ENCODE measurements at places on chromosomes 12 and 14.

DNA sequence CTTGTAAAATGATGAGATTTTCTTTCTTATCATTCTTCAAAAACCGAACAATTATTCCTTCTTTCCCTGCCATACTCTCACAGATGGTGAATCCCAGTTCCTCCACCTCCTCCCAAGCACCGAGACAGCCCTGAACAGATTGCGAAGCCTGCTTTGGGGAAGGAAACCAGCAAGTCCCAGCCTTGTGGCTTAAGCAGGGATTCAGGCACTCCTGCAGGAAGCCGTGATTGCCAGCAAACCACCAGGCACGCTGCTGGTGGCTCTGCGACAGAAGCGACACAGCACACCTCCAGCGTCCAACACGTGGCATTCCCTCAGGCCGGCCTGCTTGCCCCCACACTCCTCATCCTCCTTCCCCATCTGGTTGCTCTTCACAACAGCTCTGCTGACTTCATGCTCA, 237.7 kb downstream of the GXYLT1 start:
- no peak for DNase-seq

- no peak for DNase-seq
Observed at GRCh38 chr14:82230748-82231147, 697.1 kb upstream of the SEL1L start.

GRCh38 chr12:131766382-131767107, 55.7 kb downstream of the SFSWAP start:
- no peak for DNase-seq

DNA sequence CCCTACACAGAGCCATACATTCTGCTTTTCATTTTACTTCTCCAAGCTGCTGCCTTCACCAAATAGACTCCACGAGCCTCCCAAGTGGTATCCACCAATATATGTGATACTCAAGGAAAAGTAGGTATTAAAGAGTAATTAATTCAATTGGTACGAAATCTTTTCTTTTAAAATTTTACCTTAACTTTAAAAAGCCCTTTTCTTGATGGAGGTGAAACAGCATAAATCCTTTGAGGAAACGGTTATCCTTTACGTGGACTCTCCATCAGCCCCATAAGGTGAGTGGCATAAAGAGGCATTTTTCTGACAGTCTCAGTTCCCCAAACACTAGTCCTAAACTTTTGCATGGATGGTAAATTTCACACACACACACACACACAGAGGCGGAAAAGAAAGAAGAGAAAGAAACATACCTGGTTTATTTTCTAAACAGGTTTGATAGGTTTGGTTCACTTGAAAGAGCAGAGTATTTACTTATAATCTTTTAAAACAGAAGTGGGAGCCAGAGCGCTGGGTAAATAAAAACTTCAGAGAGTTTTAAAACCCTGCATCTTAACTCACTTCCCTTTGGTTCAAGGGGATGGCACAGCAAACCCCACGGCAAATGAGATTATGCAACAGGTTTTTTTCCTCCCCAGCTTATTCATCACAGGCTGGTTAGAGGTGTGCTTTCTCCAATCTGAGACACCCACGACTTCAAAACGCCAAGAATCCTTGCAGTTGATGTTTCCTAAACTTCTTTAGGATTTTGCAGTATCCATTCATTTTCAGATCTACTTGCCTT, 1.9 kb downstream of the DUSP16 start:
- no peak for DNase-seq

- DNase-seq: no peak
Observed at GRCh38 chr14:92105893-92106142, 564 bp downstream of the ATXN3 start.

DNA sequence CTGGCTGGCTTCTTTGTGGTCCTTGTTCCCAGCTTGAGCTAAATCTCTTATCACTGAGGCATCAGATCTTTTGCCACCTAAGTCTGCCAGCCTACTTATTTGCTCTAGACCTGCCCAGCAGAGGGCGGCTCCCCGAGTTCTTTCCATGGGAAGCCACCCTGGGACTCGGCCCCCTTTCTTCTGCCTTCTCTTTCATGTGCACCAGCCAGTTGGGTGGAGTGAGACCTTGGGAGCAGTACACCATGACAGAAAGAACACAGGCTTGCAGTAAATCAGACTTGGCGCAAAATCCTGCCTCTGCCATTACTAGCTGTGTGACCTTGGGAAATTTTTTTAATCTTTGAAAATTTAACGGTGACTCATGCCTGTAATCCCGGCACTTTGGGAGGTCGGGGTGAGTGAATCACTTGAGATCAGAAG, 7.4 kb downstream of the SMAGP start:
- no peak for DNase-seq

DNA sequence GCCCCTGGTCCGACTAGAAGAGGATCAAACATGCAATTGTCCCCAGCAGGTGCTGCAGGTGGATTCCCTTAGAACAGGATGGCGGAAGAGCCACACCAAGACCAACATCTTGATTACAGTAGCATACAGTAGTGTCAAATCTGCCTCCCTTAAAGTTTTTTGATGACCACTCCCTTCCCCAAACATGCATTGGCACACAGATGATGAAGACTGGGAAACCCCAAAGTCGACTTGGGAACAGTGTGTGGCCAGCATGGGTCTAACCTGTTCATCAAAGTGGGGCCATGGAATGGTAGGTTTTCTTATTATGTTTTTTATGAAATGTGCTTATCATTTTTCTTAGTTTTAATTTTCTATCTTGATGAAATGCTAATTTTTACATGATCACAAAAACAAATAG, 8.8 kb downstream of the PLXNC1 start:
- no peak for DNase-seq

- DNase-seq: no peak
Observed at GRCh38 chr12:4084573-4084972, 189.0 kb upstream of the CCND2 start.

GRCh38 chr14:50619569-50620141, 48.5 kb downstream of the SAV1 start:
- DNase-seq: no peak

- no peak for DNase-seq
Observed at GRCh38 chr12:26773313-26774104, 59.5 kb downstream of the ITPR2 start.

GRCh38 chr14:98165976-98166375, 1106.0 kb downstream of the BCL11B start:
- no peak for DNase-seq

DNA sequence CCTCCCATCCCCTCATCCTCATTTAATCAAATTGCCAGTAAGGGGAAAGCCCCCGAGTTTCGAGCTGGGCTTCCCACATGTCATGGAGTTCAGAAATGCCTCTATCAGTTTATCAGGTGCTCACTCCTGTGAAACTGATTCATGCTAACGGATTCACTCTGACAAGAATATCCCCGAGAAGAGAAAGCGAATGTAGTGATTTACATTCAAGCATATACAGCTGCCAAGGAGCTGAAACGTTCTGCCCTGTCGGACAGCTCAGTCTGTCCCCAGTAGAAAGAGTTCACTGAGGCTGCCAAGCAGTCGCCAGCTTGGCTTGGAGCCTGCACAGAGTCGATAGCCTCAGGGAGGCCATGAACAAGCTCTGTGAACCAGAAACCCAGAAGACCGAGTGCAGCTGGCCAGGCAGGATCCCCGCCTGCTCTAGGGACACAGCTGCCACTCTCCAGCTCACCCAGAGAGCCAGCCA, 88.4 kb downstream of the TMCC3 start:
- DNase-seq: no peak

GRCh38 chr14:23177181-23177580, 6.3 kb downstream of the SLC7A8 start:
- no peak for DNase-seq

- DNase-seq: no peak
Observed at GRCh38 chr14:95070748-95071435, 86.4 kb downstream of the DICER1 start.

DNA sequence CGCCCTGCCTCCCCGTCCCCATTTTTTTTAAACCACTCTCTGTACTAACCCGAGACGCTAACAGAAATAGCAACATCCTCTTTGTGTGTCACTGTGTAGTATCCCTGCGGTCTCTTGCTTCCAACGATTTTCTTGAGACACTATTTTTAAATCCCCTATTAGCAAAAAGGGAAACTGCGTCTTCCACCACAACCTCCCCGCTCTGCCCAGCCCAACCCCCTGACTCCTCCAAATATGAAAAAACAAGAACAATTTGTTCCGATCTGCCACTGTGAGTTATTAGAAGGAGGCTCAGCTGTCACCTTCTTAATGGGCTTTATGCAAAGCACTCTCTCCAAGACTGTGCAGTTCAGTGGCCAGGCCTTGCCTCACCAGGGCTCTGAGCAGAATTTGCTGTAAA, 76.3 kb downstream of the MAP1LC3B2 start:
- DNase-seq: no peak

- DNase-seq: no peak
Observed at GRCh38 chr14:64089920-64090319, 204.3 kb downstream of the ESR2 start.

DNA sequence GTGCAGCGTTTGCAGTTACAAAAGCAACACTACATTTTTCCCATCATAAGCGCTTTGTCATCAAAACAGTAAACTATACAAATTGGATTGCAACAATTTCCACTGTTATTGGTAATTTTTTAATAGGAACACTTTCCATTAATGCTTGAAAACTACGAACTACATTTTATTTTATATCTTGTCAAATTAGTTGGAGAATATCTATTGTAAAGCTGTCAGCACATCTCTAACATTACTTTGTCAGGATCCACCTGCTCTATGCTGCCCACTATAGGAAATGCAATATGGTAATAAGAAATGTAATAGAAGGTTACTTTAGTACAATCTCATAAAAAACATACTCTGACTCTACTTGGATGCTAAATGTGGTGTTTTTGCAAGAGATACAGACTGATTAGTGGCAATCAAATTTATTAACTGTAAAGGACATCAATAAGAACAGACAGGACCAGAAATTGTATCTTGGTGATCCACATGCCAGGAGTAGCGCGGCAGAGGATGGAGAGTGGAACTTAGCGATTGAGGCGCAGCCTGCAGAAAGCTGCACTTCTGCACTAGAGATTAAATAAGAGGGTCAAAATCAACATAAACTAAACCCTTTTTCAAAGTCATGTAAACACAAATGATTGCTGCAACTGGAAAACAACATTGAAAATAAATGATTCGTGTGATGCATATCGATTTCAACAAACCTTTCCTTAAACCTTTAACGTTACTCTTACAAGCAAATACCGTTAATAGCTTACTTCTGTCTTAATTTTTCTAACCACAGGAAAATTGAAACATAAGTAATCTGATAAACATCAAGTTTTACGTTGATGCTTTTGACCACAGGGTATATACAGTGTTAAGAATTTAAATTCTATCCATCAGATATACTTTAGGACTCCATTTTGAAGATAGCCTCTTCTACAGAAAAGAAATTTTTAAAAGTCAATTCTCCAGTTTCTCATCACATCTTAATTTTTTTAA, 3.6 kb upstream of the ARID2 start:
- no peak for DNase-seq

GRCh38 chr12:88245905-88246304, 103.8 kb downstream of the TMTC3 start:
- no peak for DNase-seq
